ENCODE measurements at places on chromosomes 2 and 18.

GRCh38 chr2:99622534-99622933 lies 132.7 kb upstream of the REV1 start:
- no peak for DNase-seq

DNA sequence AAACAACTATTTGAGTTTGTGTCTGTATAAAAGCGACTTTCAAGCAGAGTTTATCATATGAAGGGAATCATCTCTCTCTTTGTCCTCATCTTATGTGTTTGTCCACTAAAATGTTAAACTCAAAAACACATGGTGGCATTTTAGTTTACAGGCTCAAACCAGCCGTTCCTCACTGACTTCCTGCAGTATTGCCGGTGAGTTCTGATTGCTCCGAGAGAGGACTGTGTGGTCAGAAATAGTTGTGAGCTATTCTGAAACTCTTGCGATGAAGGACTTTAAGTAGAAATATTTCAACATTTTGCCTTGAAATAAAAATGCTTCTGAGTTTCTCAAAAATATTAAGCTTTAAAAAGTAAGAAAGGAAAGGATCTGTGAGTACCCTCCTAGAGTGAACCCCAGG lies 163.2 kb upstream of the CAVIN2 start:
- no peak for DNase-seq

DNA sequence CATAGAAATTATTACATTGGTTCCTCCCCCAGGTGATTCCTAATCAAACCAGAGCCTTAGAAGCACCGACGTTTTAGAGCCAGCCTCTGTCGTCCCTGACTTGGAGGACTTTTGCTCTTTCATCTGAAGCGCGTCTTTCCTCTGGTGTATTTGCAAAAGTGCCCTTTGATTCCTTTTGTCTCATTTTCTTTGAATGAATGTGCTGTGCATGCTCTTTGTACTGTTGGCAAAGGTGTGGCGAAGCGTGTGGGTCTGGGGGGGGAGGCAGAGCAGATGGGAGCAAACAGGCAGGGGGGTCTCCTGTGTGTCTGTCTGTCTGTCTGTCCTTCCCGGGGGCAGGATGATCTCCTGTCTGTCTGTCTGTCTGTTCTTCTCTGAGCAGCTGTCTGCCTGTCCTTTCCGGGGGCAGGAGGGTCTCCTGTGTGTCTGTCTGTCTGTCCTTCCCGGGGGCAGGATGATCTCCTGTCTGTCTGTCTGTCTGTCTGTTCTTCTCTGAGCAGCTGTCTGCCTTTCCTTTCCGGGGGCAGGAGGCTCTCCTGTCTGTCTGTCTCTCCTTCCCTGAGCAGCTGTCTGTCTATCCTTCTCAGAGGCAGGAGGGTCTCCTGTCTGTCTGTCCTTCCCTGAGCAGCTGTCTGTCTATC lies 205.5 kb upstream of the MYT1L start:
- DNase-seq: no peak

DNA sequence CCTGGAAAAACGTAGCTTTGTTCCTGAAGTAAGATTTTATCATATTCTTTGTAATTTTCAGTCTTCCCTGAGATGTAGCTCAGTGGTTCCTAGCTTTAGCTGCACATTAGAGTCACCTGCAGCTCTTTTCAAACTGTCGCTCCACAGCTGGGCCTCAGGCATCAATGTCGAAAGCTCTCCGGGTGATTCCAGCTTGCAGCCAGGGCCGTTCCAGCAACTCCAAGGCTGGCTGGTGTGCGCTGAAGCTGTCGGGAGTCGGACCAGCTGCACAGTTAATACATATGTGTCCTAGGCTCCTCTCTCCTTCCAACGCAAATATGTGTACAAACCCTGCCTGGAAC lies 609 bp upstream of the ZNF2 start:
- DNase-seq: no peak

GRCh38 chr2:3179208-3179607 lies 198.4 kb downstream of the EIPR1 start:
- DNase-seq: no peak

DNA sequence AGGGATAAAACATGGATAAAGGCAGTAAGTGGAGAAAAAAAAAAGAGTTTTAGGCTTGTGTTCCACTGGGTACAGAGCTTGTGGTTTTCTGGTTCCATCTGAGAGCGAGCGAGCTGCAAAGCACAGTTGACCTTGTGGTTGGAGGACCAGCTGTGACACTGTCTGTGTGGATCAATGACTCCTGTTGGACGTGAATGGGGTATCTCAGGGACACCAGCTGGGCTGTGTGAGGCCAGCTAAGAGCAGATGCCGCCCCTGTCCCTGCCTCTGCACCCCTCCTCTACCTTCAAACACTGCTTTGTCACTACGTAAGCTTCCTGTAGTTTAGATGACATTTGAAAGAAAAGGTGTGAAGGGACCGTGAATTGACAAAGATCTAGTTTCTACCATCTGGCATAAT lies 67.8 kb downstream of the QPCT start:
- no peak for DNase-seq

DNA sequence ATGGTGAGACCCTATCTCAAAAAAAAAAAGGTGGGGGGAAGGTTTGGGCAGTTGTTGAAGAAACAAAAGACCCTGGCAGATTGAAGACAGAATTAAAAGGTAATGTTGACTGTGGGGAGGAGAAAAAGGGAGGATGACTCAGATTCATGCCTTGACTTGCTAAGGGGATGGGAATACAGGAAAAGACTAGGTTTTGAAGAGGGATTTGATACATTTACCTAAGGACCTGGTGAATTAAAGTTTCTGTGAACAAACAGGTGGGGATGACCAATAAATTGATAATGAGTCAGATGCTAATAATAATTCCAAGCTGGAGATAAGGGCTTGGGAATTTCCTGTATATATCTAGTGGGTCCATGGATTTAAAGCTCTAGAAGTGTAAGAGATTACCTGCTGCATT lies 27.6 kb downstream of the TTR start:
- no peak for DNase-seq

DNA sequence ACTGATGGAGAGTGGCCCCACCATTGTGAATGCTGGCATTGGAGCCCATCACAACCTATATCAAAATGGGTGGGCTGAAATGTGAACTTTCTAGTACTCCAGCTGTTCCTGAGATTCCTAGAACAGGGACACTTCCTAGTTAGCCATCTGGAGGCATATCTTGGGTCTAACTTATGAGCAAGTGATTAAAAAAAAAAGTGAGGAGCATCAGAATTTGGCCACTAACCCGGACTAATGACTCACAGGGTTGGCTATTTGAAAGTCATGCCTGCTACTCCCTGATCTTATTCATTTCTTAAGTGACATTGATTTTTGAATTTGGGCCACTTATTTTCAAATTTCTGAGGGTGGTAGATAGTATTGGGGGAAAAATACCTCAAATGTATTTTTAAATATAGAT lies 216.6 kb downstream of the HRH4 start:
- DNase-seq: no peak

DNA sequence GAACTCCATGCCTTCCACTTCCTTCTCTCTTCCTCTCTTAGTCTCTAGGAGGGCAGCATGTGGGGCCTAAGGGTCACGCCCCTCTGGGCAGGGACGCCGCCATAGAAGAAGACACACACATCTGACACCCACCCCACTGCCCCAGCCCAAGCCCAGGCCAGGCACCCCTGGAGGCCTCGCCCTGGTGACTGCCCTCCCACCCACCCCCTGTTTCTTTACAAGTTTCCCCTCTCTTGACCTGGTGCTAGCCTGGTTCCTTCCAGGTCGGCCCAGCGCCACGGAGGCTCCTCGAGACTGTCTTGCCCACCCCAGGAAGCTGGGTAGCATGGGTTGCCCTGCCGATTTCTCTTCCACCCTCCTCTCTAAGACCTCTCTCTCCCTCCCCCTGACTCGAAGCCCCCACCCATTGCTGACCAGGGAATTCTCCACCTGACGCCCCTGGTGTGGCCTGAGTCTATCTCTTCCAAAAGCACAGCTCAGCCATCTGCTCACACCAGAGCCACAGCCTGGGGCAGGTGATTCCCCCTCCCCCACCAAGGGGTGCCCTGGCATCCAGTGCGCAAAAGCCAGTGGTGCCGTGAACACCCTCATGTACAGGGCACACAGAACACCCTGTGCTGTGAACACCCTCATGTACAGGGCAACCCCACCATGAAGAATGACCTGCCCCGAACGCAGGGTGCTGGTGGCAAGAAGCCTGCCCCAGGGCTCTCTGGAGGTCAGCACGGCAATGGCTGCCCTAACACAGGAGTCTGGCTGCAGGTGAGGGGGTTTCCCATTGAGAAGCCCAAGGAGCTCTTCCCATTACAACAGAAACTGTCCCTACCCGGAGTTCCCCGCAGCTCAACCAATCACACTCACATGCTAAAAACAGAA lies 13.5 kb upstream of the SALL3 start:
- no peak for DNase-seq

- DNase-seq: no peak
These were observed 575.2 kb downstream of the PIK3C3 start for GRCh38 chr18:42530276-42530675.

DNA sequence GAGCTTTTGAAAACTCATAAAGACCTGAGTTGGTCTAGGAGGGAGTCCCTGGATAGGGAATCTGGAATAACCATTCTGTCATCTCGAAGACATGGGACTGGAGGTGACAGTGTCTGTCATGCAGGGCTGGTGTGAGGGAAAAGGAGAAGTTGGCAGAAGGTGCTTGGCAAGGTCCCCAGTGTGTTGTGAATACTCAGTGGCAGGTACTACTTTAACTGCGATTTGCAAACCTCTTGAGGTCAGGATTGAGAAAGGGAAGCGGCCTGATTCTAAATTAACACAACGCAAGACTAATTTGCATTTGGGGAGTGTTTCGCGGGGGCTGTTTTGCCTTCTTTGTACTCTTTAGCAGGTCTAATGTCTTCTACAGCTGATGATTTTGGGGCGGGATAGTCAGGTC lies 77.0 kb upstream of the TMEM200C start:
- no peak for DNase-seq

- peak; percentile 62 for DNase-seq
These were observed 65.6 kb downstream of the MYCN start for GRCh38 chr2:16005816-16006536.

DNA sequence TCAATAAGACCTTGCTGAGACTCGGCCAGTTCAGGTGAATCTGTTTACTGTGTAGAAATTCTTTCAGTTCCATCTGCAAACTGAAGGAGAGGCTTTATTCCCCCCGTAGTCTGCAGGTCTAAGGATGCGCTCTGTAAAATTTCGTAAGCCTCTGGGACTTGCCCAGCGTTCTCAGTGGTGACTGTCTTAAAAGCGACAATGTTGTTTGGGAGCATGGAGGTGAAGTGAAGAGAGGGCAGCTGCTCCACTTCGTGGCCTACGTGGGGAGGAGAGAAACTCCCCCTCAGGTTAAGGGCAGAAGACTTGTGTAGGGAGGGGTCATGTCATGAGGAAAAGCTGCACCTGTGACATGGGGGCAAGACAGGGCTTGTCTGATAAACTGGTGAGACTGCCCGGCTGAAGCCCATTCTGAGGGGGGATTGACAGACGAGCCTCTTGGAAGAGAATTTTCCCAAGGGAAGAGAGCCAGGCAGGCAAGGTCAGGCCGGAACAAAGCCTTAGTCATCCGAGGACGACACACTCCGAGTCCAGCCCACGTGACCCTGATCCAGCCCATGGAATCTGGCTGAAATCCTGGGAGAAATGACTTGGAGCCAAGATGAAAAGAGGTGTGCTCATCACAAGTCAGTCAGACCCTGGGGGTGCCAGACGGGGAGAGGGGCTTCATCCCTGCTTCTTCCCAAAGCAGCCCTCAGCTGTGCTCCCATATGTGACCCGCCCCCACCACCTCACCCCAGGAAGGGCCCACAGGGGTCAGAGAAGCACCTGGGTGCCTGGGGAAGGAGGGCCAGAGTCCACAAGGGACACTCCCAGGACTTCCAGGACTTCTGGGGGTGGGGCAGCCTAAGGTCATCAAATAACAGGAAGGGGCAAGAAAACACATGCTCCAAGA lies 88.5 kb upstream of the SH3BP4 start:
- no peak for DNase-seq

DNA sequence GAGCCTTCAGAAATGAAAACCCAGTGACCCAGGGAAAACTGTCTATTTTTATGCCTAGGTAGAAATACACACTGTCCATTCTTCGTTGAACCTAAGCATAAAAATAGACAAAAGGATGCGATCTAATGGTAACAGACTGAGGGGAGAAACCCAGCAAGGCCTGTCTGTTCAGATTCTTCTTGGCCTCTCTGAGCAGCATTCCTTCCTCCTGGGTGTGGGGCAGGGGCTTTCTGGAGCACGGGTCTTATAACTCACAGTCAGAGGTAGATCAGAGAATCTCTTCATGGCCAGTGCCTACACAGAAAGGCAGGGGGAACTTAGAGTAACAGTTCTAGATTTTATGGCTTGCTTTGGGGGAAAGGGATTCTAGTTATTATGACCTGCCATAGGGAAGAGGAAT lies 56.0 kb downstream of the PKDCC start:
- no peak for DNase-seq

DNA sequence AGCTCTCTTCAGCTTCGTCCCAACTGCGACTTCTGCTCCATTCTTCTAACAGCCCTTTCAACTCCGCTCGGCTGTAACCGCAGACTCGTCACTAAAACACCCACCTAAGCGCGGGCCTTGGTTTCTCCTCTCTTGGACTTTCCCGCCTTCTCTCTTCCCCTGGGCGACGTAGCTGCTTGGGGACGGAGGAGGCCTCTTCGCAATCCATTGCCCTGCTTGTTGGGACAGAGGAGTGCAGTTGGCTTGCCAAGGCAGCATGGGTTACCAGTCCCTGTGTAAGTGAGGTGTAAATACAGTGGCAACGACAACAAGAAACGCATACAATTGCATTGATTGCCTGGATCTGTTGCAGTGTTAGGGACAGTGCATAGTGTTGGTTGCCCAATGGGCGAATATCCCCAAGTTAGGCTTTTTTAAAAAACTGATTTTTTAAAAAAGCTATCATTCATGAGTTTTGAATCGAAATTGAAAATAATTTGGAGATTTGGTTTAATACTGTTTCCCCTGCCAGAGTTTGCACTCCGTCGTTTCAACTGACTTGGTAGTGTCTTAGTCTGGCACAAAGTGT lies 484 bp upstream of the DARS1 start:
- peak; percentile 83 for DNase-seq

GRCh38 chr2:11234309-11234708 lies 79.0 kb downstream of the SLC66A3 start:
- peak; percentile 11 for DNase-seq

- no peak for DNase-seq
These were observed 109.1 kb downstream of the MYCN start for GRCh38 chr2:16049406-16049805.

- no peak for DNase-seq
These were observed 359.9 kb downstream of the TNS1 start for GRCh38 chr2:217642944-217643343.

GRCh38 chr2:212694398-212694797 lies 155.8 kb upstream of the ERBB4 start:
- no peak for DNase-seq

- DNase-seq: no peak
These were observed 505.4 kb upstream of the MYT1L start for GRCh38 chr2:2836343-2837070.

GRCh38 chr2:13115643-13116042 lies 398.9 kb downstream of the TRIB2 start:
- no peak for DNase-seq

GRCh38 chr18:77250501-77250925 lies 865 bp downstream of the GALR1 start:
- DNase-seq: no peak

GRCh38 chr2:222049946-222050345 lies 248.9 kb downstream of the PAX3 start:
- DNase-seq: no peak

All from CD4-positive, alpha-beta T cell treated with Interleukin-4 for 1 hour (primary cell).